ENCODE measurements at places on chromosomes 12 and 14.

GRCh38 chr12:7503686-7504415 is at the start of gene CD163:
Gene CD163, minus strand, starts transcription at chr12:7503777. Its CDS starts 87 bp downstream, at chr12:7503690.
- no peak for ATAC-seq

DNA sequence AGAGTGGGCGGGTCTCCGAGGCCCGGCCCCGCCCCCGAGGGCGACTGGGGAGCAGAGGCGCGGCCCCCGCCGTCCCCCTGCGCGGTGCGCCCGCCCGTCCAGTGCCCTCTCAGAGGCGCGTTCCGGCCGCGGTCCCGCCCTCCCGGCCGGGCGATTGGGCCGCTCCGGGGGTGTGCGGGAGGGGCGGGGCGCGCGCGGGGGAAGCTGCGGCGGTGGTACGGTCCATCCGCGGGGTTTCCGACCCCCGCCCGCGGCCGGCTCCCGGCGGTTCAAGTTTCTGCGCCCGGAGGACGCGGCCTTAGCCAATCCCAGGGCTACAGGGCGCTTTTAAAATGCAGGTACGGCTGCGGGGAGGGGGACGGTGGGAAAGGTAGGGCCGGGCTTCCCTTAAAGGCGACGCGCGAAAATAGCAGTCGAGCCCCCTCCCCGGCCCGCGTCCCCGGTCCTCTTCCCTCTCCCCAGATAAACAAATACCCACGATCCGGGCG is 315 bp upstream of the CCDC85C start:
- ATAC-seq, result peak; percentile 84

DNA sequence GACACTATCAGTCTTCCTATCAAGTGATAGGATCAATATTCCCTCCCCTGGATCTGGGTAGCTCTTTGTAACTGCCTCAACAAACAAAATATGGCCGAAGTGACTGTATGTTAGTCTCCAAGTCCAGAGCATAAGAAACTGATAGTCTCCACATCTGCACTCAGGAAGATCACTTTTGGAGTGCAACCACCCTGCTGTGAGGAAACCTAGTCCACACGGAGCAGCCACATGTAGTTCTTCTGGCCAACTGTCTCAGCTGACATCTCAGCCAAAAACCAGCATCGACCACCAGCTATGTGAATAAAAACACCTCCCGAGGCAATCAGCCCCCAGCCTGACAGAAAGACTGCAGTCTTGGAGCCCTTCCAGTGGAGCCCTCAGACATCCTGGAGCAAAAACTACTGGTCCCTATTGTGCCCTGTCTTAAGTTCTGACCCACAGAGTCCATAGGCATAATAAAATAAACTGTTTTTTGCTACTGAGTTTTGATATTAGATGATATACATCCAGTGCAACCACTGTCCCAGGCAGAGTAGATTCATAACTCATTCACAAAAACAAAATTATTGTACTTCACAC is 143.8 kb downstream of the MED13L start:
- ATAC-seq, result no peak

DNA sequence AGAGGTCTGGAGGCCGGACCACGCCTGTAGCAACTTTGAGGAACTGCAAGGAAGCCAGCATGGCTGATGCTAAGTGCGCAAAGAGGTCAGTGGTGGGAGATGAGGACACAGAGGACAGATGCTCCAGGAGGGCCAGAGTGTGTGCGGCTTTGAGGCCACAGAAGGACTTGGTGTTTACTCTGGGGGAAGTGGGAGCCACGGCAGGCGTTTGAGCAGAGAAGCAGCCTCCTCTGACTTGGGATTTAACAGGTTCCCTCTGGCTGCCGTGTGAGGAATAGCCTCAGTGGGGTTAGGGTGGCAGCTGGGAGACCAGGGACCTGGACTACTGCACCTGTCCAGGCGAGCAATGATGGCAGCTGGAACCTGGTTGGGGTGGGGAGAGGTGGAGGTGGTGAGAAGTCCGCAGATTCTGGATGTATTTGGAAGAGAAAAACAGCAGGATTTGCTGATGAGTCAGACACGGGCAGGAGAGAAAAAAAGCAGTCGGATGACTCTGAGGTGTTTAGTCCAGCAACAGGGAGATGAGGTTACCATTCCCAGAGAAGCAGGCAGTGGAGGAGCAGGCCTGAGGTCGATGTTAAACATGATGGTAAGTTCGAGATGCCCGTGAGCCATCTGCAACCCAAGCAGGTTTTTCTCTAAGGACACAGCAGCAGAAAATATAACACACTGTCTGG is 143.5 kb downstream of the SCARB1 start:
- peak; percentile 72 for ATAC-seq

GRCh38 chr12:106249411-106250135 is 1.8 kb upstream of the CKAP4 start:
- no peak for ATAC-seq

- no peak for ATAC-seq
These were observed 64.8 kb upstream of the BDKRB2 start for GRCh38 chr14:96139879-96140278.

DNA sequence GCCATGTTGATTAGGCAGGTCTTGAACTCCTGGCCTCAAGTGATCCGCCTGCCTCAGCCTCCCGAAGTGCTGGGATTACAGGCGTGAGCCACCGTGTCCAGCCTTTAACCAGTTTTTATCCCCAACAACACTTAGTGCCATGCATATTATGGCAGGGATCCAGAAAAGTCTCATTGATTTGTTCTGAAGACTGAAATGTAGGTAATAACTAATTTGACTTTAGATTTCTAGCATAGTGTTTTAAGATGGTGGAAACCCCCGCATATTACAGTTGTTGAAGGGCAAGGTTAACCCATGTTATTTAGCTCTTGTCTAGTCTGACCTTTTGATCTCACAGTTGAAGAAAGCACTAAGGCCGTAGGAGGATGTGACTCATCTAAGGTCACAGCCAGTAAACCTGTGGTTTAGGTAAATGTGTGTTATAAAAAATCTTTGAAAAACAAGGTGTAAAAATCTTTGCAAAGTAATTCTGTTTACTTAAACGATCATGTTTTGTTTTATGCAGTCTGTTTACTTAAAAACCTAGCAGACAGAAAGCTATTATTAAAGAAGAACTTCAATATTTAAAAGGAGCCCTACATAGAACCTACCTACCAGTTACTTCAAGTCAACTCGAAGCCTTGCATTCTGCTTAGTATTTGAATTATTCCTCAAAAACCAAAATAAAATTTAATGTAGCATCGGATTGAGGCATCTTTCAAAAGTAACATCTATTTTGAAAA is 24.8 kb downstream of the BICDL1 start:
- no peak for ATAC-seq

DNA sequence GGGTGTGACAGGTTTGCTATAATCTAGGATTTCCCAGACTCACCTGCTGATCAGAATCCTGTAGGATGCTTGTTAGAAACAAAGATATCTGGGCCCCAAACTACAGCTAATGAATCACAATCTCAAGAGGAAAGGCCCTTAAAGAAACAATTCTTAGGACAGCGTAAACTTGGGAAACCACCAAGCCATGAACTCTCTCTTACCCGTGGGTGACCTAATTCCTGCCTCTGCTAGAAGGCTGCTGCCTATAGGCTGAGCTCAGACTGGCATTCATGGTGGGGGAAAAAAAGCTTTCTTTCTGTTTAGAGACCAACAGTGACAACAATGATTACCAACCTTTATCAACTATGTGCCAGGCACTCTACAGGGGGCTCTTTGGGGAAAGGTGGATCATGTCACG is 213.9 kb upstream of the FKBP4 start:
- ATAC-seq, result no peak

- ATAC-seq, result no peak
These were observed 1.6 kb downstream of the RHOF start for GRCh38 chr12:121791671-121792551.

Measured in motor neuron (in vitro differentiated cells).